ENCODE measurements at places on chromosomes 11 and 22.

DNA sequence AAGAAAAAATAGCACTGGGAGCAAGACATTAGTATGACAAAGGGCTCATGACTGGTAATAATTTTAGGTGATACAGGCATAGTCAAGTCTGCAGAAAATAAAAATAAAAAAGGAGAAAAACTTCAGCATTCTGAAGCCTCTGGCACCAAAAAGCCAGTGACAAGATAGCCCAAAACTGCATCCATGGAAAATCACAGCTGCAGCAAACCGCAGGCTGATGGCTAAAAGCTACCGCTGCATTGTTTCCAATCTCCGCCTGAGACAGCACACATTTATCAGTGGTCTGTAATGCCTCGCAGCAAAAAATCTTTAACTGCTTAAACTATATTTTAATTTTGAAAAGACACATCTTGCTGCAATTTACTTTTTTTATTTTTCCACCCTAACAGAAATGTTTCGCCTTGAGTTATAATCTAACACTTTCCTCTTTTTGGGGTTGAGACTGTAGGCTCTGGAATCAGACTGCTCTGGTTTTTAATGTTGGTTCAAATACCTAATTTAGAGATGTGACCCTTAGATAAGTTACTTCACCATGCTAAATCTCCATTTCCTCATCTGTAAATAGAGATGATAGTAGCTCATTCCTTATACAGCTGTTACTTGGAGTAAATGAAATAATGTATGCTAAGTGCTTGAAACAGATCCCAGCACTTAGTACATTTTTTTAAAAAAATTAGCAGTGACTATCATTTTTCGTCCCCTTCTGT, 42.0 kb upstream of the FIBIN start:
- no peak for DNase-seq

- no peak for DNase-seq
These were observed 51.3 kb upstream of the HMGXB4 start for GRCh38 chr22:35205961-35206360.

DNA sequence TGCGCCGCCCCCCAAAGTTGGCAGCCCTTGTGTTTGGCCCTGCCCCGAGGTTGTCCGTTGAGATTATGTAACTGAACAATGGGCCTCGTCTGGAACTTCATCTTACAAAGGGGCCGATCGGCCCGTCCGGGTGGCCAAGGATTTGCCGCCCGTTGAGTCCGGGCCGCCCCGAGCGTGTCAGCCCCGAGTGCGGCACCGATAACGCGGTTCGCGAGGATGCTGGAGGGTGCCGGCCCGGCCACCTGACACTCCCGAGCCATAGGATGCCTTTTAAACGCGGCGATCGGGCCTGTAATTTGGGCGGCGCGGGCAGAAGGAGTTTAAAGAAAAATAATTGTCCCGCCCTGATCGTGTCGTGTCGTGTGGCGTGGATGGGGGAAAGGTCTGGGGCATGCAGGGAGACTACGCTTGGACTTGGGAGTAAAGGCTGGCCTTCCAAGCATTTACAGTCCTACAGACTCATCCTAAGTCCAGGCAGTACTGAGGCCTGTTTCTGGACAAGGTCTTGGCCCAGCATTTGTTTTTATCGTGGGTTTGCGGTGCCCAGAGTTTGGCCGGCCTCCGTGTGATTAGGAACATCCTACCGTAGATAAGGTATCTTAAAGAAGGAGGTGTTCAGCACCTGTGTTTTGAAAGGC, 1.3 kb downstream of the WEE1 start:
- no peak for DNase-seq

GRCh38 chr11:29184939-29185890, 831.6 kb downstream of the KCNA4 start:
- no peak for DNase-seq

DNA sequence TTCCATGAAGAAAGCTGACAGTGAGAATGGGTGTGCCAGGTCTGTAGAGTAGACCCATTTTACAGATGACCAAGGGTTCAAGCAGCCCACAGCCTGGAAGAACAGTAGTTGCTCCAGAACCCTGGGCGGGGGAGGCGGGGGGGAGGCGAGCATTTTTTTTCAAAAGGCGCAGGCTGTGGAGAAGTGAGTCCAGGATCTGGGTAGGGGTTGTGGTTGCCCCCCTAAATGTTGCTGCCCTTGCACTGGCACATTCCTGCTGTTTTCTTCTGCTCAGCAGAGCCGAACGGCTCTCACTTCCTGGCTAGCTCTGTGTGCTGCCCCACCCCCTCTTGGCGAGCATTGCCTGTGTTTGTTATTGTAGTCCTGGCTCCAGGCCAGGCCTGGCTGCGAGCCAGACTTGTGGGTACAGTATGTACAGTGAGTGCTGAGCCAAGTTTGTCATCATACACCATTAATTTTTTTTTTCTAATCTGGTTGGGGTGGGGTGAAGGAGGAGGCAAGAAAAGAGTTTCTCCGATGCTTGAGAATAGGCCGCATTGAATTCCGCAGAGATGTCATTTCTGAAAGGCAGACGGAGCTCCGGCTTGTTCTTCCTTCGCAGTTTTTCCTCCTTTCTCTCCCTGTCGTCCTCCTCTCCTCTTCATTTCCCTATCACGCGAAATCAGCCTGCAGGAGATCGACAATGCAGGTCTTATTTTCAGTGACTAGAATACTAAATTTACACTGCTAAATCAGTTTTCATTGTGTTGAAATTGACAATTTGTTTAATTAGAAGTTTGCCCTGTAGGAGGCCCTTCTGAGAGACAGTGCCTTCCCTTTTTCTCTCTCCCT, 100.5 kb downstream of the ZBTB16 start:
- DNase-seq, result peak; percentile 95

GRCh38 chr11:129790106-129790505, 25.5 kb upstream of the TMEM45B start:
- no peak for DNase-seq

DNA sequence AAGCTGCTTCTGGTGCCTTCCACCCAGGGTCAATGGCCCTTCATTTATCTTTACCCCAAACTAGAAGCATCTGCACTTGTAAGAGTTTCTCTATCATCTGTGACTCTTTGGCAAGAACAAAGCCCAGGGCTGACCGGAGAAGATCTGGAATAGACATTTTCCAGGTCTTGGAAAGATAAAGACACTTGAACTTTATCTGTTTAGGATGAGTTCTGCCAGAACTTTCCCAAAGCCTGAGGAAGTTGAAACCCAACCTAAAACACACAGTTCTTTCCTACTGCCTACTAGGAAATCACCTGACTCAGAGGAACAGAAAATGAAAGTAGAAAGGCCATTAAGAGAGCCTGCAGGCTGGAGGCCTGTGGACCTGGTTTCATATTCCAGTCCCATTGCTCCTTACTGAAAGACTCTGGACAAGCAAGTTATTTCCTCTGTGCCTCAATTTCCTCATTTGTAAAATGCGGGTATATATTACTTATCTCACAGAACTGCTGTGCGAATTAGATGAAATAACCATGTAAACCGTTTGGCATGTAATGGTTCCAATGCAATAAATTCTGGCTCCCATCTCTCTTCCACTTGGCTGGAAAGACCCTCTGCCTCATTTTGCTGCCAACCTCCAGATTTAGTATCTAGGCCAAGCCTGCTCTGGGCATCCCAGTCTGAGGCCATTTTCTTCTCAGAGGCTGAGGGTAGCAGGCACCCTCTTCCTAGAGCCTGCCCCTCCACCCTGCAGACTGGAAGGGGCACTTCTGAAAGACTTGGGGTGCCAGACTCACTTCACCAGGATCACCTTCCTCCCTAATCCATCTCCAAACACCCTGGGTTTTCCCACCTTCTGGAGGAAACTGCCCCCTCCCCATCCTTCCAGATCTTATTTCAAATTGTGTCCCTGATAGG, 1.2 kb downstream of the UBE2L6 start:
- peak; percentile 3 for DNase-seq

GRCh38 chr11:74269161-74269811, 42.2 kb downstream of the P4HA3 start:
- DNase-seq, result no peak

- no peak for DNase-seq
These were observed 89.9 kb downstream of the PPP6R3 start for GRCh38 chr11:68550485-68550817.

DNA sequence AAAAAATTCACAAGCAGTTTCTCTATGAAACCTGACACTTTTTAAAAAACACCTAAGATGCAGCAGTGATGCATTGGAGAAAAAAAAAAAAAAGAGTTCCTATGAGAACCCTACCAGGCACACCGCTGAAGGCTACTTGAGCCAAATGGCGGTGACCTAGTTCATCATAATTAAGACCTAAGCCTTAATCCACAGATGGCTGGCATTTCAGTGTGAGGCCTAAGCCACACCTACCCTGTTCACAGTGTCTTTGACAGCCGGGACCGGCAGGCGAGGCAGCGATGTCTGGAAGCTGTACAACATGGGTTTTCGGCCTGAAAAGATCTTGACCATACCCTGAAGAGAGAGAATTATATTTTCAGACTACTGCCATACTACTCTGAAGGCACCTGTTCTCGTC, 38.0 kb downstream of the CPT1A start:
- DNase-seq, result no peak

- no peak for DNase-seq
These were observed 27.8 kb downstream of the FCHSD2 start for GRCh38 chr11:73114110-73114834.

GRCh38 chr11:5339771-5340322, 3.5 kb downstream of the OR51B5 start:
- no peak for DNase-seq

GRCh38 chr11:5719703-5720495, 16.3 kb upstream of the OR56B1 start:
- DNase-seq, result no peak

DNA sequence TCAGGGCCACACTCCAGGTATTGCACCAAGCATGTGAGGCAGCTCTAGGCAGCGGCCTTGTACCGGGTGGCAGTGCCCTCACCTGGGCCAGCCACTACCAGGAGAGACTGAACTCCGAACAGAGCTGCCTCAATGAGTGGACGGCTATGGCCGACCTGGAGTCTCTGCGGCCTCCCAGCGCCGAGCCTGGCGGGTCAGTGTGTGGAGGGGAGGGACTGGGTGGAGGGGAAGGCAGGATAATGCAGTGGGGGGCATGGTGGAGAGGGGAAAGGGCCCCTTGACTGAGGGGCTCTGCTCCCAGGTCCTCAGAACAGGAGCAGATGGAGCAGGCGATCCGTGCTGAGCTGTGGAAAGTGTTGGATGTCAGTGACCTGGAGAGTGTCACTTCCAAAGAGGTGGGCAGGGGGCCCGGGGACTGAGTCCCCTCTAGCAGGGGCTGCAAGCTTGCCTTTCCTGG, 4.2 kb downstream of the SSH3 start:
- DNase-seq, result no peak

- no peak for DNase-seq
These were observed 70.5 kb downstream of the FEZ1 start for GRCh38 chr11:125425601-125426000.

DNA sequence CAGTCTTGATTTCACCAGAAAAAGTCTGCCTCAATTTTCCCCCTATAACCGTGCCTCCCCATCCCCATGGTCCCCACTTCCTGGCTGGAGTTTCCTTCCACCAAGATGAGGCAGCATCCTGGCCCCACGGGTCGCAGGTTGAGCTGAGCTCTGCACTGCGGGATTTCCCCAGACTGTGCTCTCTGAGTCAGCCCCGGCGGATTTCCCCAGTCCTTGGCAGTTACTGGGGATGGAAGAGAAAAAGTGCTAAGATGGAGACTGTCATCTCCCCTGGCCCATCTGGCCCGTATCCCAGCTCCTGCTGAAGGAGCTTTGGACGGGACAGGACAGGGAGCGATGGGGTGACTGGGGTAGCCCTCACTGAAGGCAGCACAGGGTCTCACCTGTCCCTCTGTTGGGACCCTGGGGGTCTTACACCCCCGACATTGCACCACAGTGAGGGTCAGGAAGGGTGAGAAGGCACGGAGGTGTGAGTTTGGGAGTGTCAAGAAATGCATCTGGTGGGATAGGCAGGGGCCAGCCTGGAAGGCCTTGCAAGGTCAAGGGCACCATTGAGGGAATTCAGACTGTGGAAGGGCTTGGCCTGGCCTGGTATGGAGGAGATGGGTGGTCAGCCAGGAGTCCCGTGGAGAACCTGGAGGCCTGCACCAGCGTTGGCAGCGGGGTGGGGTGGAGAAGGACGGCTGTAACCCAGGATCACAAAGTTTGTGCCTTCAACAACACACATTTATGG, 36.5 kb downstream of the NADSYN1 start:
- no peak for DNase-seq

GRCh38 chr11:2945031-2945756, 16.0 kb upstream of the PHLDA2 start:
- no peak for DNase-seq

- DNase-seq, result peak; percentile 9
These were observed at the start of gene PAMR1 for GRCh38 chr11:35525501-35526175. PAMR1 (minus strand) TSS chr11:35525616; CDS start chr11:35525585, 31 bp downstream.

DNA sequence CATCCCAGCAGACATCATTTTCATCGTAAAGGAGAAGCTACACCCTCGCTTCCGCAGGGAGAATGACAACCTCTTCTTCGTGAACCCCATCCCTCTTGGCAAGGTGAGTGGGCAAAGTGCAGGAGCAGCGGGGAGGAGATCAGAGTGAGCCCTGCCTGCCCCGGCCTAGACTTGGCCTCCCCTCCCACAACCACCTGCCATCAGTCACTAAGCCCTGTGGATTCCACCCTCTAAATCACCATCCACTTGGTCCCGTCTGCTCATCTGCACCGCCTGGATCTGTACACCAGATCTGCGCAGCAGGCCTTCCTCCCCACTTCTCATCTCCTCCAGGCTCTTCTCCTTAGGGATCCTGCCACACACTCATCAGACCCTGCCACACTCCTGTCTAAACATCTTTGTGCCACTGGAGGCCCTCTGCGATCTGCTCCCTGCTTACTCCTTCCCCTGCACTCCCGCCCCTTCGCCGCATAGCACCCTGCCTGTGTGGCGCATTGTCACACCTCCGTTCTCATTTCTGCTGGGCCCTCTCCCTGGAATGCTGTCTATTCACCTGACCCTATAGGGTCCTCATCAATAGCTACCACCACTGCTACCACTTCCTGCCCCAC, 14.2 kb downstream of the UCP2 start:
- DNase-seq, result no peak

GRCh38 chr11:16881766-16882165, 132.4 kb downstream of the PLEKHA7 start:
- DNase-seq, result no peak

All from NCI-H1105 (cell line).